AG20443 (cell line): ENCODE measurements at places on chromosomes 11 and 22.
A peak's percentile ranks its signal among the peaks of the same experiment; 100 is the strongest.

GRCh38 chr11:68812526-68812925, 29.2 kb downstream of the CPT1A start:
- DNase-seq: peak; percentile 90

DNA sequence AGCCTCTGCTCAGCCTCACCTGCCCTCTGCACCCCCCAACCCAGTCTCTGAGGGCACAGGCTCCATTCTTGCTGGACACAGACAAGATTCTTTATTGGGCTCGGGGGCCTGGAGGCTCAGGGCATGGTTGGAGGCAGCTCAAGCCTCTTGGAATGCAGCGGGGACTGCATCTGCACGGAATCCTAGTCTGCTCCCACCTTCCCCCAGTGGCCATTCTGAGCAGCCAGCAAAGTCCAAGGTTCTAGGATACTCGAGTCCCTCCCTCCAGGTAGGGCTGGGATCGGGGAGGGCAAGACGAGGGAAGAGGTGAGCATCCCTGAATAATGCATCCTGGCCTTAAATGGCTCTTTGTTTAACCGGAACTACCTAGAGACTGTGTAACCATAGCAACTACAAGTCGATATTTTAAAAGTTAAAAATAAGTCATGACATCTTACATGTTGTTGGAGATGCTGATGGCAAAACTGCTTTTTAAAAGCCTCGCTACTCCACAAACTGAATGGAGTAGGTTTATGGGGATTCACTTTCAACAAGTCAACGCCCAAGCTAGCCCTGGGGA, 10.7 kb upstream of the IGSF22 start:
- no peak for DNase-seq

- no peak for DNase-seq
Measured at GRCh38 chr11:65439331-65440181, 17.0 kb downstream of the NEAT1 start.

GRCh38 chr11:124807660-124808270, 7.6 kb upstream of the MSANTD2 start:
- no peak for DNase-seq

DNA sequence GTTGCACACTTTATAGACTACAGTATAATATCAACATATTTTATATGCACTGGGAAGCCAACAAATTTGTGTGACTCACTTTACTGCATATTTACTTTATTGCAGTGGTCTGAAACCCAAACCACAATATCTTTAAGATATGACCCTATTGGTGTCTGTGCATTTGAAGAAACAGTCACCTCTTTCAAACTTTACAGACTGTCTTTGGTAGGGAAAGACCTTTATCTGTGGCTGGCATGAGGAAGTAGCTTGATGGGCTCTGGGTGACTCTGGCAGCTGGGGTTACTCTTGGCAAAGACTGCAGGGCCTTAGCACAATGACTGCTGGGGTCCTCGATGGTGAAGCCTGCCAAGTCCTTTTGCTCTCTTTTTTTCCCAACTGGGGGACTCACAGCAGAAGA, 21.3 kb upstream of the ABTB2 start:
- DNase-seq: no peak

- no peak for DNase-seq
Measured at GRCh38 chr22:19998232-19998951, 18.2 kb downstream of the ARVCF start.

DNA sequence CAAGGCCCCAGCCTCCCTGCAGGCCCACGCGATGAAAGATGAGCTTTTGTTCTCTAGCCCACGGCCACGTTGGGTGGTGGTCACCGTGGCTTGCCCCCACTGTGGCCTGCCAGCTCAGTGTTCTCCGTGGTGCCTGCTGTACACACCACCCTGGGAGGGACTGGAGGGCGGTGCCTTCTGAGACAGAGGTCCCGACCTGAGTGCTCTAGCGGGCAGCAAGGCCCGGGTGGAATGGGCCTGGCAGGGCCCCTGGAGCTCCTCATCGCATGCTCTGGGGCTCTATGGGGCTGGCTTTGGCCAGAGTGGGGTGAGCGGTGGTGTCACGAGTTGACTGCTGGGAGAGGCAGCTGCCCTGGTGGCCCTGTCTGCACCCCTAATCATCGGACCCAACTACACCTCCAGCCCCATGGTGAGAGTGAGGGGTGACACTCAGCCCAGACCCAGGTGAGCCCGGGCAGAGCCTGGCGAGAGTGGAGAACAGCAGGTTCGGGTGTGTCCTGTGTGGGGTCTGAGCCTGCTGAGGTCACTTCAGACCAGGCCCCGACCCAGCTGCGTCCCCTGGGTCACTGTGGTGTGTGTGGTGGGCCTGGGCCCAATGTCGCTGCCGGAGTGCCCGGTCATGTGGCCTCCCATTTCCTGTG, 541.9 kb downstream of the TBC1D22A start:
- DNase-seq: no peak

DNA sequence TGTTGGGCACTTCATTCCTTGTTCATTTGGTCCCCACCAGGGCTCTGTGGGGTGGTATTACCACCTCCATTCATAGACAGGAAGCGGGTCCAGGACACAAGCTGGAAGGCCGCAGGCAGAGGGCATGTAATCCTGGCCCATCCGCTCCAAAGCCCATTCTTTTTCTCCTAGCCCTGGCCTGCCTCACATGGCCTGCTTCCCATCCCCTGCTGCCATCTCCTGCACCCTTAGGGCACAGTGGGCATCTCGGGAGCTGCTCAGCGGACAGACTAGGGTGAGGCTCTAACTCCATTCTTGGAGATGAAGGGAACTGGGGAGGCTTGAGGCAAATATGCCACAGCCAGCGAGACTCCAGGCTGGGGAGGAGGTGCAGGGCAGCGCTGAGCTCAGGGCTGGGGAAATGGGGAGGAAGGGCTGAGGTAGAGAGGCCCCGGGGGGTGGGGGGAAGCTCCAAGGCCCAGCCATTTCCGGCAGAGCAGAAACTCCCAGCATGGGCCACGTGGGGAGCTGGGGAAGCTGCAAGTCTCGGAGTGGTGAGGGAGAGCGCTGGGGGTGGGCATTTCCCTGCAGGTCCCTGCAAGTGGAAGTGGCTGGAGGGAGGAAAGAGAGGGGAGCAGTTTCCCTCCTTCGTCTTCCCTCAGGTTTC, 14.3 kb upstream of the BCL9L start:
- DNase-seq: no peak

- no peak for DNase-seq
Measured at GRCh38 chr11:120931057-120931779, 92.7 kb upstream of the TBCEL start.

DNA sequence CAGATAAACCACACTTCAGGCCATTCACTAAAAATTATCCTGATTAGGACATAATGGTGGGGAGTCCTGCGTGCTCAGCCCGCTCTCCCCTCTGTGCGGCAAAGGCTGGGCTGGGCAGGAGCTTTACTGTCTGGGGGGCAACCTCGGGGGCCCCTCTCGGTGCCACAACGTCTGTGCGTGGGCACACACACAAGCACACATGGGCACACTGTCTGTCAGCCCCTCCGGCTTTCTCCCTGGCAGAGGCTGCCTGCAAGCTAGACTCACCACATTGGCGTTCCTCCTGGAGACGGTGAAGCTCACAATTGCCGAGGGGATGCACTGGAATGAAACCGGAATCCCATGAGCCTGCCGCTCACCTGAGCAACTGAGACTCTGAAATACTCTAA, 5.2 kb downstream of the MLC1 start:
- DNase-seq: peak; percentile 7

DNA sequence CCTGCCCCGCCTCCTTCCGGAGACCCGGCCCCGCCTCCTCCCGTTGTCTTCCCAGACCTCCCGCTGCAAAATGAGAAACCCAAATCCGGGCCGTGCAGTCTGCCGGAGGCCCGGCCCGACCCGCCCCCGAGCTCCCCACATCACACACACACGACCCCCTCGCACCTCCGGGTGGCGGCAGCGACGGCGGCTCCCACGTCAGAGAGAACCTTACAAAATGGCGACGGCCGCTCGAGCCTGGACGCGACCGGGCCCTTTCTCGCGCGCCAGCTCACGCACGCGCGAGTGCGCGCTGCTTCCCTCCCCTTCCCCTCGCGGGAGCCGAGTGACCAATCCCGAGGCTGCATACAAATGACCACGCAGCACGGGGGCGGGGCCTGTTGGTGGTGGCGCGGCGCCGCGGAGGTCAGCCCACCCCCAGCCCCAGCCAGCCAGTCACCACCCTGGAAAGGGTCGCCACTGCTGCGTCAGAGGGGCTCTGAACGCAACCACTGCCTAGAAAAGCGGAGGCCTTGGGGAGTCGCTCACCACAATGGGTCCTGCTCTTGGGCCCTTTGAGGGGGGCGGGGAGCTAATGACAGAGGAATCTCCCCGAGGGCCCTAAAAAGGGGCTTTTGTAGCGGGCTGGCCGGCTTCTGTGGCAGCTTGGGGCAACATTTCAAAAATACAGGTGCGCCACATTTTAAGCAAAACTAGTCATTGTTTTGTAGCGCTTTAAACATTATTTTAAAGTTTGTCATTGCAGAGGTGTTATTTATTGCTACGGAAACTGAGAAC, at the start of gene RBM4B:
RBM4B (minus strand) TSS at position 289 of the 777 bp plus-strand sequence. CDS start 808 bp downstream, outside the sequence.
- DNase-seq: peak; percentile 99

DNA sequence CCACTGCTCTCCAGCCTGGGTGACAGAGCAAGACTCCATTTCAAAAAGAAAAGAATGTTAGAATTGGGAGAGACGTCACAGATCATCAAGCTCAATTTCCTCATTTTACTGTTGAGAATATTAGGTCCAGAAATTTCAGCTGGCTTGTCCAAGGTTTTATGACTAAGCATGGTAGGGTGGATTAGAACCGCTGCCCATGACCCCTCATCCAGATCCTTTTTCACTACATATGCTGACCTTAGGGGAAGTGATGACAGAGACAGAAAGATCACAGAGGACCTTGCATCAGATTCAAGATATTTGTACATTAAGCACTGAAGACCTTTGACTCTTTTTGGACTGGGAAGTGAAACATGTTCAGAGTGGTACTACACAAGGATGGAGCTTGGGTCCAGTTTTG, 134.5 kb downstream of the ADAMTS15 start:
- no peak for DNase-seq

GRCh38 chr11:40235841-40236240, 1223.6 kb downstream of the LRRC4C start:
- DNase-seq: no peak

- peak; percentile 86 for DNase-seq
Measured at GRCh38 chr11:6320411-6321155, at the start of gene CAVIN3. Gene CAVIN3, minus strand, starts transcription at chr11:6320501. Its CDS starts 25 bp downstream, at chr11:6320476.

DNA sequence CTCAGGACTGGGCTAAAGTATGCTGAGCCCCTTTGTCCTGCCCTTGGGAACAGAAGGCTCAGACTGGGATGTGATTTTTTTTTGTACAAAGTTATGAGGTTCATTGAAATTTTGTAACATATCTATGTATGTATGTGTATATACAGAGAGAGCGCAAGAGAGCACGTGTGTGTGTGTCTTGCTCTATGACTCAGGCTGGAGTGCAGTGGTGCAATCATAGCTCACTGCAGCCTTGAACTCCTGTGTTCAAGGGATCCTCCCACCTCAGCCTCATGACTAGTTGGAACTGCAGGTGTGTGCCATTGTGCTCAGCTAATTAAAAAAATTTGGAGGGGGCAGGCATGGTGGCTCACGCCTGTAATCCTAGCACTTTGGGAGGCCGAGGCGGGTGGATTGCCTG, 5.7 kb downstream of the TMEM25 start:
- DNase-seq: no peak

DNA sequence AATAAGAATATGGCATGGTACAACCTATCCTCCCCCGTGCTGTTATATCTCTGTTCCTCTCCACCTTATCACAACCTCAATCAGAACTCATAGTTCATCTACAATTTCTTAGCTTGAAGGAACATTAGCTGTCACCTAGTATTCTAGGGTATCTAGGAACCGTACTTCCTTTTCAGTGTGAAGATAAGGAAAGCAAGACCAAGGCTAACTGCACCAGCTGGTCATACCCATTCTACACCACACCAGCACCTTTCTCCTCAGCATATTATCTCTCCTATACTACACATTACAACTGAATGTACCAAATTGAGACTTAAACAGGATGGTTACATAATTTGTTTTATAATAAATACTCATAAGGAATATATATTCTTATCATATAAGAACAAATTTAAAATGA, 73.1 kb downstream of the ARHGAP32 start:
- DNase-seq: no peak

DNA sequence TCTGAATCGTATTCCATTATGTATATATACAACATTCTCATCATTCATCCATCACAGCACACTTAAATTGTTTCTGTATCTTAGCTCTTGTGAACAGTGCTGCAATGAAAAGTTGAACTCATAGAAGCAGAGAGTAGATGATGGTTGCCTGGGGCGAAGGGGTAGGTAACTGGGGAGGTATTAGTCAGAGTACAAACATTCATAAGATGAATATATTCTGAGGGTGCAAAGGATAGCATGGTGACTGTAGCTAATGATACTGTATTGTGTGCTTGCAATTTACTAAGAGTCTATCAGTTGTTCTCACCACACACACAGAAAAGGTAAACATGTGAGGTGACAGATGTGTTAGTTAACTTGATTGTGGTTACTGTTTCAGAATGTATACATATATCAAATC, 12.6 kb upstream of the RFPL2 start:
- no peak for DNase-seq

DNA sequence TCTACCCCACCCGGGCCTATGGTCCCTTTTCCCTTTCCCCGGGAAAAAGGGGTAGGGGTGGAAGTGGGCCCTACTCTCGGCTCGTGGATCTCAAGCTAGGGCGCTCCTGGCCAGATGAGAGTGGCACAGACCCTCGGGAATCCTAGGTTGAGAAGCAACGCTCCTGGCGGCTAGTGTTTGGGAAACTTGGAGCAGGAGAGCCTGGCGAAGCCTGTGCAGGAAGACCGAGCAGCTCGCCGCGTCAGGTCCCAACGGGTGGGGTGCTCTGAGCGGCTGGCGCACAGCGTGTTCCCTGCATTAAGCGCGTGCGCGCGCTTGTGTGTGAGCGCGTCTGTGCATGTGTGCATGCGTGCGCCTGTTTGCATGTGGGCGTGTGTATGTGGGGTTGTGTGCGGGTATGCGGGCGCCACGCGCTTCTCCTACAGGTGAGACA, 7.1 kb upstream of the FLI1 start:
- DNase-seq: peak; percentile 66

GRCh38 chr22:37675930-37676735, 697 bp downstream of the LGALS1 start:
- peak; percentile 5 for DNase-seq

DNA sequence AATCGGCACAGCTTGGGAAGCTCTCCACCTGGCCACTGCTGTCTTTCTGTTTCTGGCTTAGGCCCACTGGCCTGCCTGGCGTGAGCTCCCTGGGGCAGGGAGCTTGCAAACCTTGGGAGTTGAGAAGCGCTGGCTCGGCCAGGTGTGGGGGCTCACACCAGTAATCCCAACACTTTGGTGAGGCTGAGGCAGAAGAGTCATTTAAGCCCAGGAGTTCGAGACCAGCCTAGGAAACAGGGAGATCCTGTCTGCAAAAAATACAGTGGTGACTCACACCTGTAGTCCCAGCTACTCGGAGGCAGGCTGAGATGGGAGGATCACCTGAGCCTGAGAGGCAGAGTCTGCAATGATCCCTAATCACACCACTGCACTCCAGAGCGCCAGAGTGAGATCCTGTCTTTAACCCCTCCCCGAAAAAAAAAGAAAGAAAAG, 4.0 kb downstream of the AP5B1 start:
- DNase-seq: no peak

- DNase-seq: no peak
Measured at GRCh38 chr22:46637711-46638600, 17.8 kb downstream of the GRAMD4 start.

GRCh38 chr11:118374729-118375128, 15.3 kb downstream of the UBE4A start:
- peak; percentile 80 for DNase-seq

GRCh38 chr11:118618991-118619375, 11.6 kb downstream of the PHLDB1 start:
- DNase-seq: peak; percentile 83

GRCh38 chr11:103709371-103709770, 327.1 kb upstream of the DDI1 start:
- DNase-seq: no peak
